SK-N-SH (cell line): ENCODE measurements at places on chromosomes 1 and 21. TPM values are rescaled to one million over a fixed set of nuclear protein-coding genes. Genes with fewer than 3 reads are reported as not detected.

DNA sequence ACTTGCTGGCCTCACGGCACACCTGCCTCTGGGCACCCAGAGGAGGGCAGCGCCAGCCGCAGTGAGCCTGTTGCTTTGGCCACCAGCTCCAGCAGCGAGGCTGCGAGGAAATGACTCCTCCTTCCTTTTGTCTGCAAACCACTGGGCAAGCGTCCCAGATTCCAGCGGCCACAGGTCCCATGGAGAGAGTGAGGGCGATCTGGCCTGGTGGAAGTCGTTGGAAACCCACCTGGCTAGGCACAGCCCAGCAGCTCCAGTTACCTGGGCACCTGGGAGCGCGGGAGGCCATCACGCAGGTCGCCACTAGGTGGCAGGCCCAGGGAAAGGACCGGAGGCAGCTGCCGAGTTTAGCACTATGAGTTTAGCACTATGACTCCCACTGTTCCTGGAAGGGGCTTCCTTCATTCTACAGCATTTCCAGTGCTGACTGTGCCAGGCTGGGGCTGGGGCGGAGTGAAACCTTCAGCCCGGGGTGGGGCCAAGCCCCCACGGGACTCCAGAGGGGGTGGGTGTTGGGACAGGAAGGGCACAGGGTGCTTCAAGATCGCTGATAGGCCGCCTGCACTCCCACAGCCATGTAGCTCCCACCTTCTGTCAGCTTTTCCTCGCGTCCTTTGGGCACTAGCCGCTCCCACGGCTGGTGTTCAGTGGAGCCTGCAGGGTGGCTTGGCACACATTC, 1.1 kb upstream of the ESPN start:
- peak; percentile 81 for DNase-seq

- no peak for DNase-seq
Observed at GRCh38 chr1:50452700-50453099, 29.5 kb upstream of the DMRTA2 start.

- no peak for DNase-seq
Observed at GRCh38 chr1:6996371-6996770, 211.1 kb downstream of the CAMTA1 start.

GRCh38 chr1:223720971-223721591, 8.7 kb downstream of the CAPN2 start:
- DNase-seq, result no peak

- no peak for DNase-seq
Observed at GRCh38 chr1:165891111-165891860, 63.9 kb downstream of the UCK2 start.

GRCh38 chr1:3917761-3918160, 17.7 kb upstream of the C1orf174 start:
- DNase-seq, result no peak

The OR10Z1 gene
- polyA plus RNA-seq, result not detected in 2 replicates

- DNase-seq, result no peak
Observed at GRCh38 chr1:84603941-84604830, 29.9 kb upstream of the CTBS start.

The ELF3 gene
- 0.10 and 0.11 TPM in 2 replicates for polyA plus RNA-seq

DNA sequence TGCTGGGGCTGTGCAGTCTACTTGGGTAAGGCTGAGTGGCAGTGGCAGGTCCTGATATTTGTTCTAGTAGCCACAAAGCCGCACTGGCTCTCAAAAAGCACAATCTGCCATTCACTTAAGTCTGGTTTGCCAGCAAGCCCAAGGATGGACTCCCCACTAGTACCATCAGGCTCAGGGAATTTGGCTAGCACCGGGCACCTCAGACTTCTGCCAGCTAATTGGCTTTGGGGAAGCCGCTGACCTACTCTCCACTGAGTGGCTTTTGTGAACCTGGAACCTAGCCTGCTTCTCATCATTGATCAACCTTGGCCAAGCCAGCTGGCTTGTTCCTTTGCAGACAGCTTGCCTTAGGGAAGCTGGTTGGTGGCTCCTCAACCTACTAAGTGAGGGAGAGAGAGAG, 83.1 kb downstream of the ESRRG start:
- DNase-seq, result no peak

DNA sequence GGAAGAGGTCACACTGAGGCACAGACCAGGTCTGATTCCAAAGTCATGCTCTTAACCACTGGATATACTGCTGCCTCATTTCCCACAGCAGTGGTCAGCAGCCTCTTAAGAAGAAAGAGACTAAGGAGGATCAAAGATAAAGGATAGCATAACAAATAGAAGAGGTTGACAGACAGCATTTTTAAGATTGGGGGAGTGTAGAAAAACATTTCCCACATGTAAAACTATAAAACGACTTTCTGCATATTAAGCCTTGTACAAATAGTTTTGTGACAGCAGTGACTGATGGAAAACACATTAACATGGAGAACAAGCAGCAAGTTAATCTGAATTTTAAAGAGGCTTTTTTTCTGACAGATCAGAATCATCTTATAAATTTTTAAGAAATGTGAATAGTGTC, 92.0 kb downstream of the SELENOF start:
- DNase-seq, result no peak

GRCh38 chr1:64398936-64399335, 71.0 kb upstream of the CACHD1 start:
- DNase-seq, result no peak

DNA sequence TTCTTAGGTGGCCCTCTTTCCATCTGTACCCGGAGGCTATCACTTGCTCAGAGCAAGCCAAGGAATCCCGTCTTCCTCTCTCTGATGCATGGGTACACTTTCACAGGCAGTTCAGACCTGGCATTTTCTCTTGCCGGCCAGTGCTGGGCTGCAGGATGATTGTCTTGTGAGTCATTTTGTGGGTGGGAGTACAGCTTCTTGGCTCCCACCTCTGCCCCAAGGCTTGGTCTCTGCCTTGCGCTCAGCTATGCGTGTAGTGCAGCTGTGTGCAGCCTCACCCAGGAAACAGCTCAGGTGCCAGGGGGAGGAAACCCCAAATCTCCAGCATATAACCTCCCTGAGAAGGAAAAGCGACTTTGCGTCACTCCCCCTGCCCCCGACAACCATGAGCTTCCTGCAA, 3.9 kb upstream of the AJAP1 start:
- DNase-seq, result no peak

The FAM151A gene
- not detected in 2 replicates for polyA plus RNA-seq

The RAVER2 gene
- polyA plus RNA-seq, result 7.3 and 10.0 TPM in 2 replicates

DNA sequence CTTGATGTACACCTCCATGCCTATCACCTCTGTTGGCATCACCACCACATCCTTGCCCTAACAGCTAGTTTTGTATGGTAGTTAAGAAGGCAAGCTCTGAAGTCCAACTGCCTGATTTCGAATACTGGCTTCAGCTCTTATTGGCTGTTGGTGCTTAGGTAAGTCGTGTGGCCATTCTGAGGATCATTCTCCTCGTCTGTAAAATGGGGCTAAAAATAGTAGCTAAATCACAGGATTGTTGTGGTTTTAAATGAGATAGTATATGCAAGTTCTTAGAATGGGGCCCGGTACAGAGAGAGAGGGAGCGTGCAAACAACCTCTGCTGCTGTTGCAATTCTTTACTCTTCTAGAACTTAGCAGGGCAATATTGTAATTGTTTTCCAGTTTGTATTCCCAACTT, 20.8 kb upstream of the SPOCD1 start:
- DNase-seq, result no peak
